ENCODE measurements at places on chromosomes 2 and 18. TPM values are rescaled to one million over a fixed set of nuclear protein-coding genes. Genes with fewer than 3 reads are reported as not detected.
A peak's percentile ranks its signal among the peaks of the same experiment; 100 is the strongest.

- H3K27ac ChIP-seq, result no peak overlapping the region
- H3K4me3 ChIP-seq, result no peak overlapping the region
- DNase-seq, result no peak
- H3K27me3 ChIP-seq, result no peaks in the 10 kb centered on the region
Measured at GRCh38 chr2:109209941-109210340, 80.9 kb downstream of the SH3RF3 start.

DNA sequence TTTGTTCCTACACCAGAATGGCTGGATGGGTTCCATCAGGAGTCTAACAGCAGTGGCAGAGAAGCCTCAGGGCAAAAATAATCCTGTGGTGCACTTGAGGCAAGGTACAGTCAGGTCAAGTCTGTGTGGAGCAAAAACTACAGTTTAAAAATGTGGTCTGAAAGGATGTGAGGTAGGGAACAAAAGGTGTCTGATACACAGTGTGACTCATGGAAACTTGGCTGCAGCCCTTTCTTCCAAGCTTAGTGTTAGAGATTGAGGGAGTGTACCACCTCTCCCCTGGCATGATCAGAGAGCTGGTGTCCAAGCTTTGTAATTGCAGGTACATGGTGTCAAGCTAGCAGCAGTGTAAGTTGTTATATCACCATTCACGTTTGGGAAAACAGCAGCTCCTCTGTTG is 8.9 kb downstream of the ANKAR start:
- DNase-seq, result no peak
- H3K27ac ChIP-seq, result no peak overlapping the region
- no peaks in the 10 kb centered on the region for H3K36me3 ChIP-seq
- H3K4me1 ChIP-seq, result no peaks in the 10 kb centered on the region
- H3K27me3 ChIP-seq, result no peaks in the 10 kb centered on the region

DNA sequence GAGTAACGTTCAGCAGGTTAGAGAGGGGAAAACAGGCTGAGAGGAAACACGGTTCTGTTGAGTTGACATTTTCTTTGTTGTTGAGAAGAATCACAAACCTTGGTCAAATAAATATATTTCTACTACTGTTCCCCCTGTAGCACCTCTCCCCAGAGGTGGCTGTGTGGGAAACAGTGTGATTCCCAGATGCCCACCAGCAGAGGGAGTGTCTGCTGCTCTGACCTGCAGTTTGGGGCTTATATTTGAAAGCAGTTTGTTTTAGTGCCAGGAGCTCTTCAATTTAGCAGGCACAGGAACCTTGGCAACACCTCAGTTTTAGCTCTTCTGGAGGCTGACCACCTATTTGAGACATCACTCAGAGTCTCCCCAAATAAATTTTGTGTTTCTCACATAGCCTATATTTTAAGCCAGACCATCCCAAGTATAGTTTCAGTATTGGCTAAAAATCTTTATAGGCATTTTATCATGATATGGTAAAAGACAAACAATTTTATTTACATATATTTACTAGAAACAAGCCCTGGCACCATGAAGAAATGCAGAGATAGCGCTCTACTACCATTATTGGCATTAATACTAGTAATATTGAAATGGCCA is 75.7 kb downstream of the PIK3C3 start:
- H3K4me1 ChIP-seq, result no peaks in the 10 kb centered on the region
- H3K27ac ChIP-seq, result no peak overlapping the region
- no peaks in the 10 kb centered on the region for H3K27me3 ChIP-seq

GRCh38 chr18:54718408-54718773 is 109.9 kb upstream of the RAB27B start:
- H3K4me1 ChIP-seq, result no peaks in the 10 kb centered on the region
- H3K27ac ChIP-seq, result no peak overlapping the region
- no peak overlapping the region for H3K4me3 ChIP-seq
- DNase-seq, result no peak
- no peaks in the 10 kb centered on the region for H3K27me3 ChIP-seq

DNA sequence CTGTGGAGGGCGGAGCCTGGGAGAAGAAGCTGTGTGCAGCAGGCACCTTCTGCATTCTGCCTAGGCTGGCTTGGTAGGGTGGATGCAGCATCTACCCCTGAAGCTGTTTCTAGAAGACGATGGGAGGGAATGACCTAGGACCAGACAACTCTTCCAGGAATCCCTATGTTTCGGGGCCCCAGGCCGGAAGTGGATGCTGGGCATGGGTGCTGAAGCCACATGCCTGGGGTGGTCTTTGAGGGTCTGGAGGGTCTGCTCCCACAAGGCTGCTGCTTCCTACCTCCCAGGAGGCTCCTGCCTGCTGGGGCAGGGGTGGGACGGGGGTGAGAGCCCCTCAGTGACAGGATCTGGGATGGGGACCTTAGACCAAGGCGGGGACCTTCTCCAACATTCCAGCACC is 61.0 kb downstream of the CIB4 start:
- no peaks in the 10 kb centered on the region for H3K36me3 ChIP-seq
- DNase-seq, result no peak
- H3K27ac ChIP-seq, result no peak overlapping the region
- no peaks in the 10 kb centered on the region for H3K4me1 ChIP-seq
- no peaks in the 10 kb centered on the region for H3K27me3 ChIP-seq

DNA sequence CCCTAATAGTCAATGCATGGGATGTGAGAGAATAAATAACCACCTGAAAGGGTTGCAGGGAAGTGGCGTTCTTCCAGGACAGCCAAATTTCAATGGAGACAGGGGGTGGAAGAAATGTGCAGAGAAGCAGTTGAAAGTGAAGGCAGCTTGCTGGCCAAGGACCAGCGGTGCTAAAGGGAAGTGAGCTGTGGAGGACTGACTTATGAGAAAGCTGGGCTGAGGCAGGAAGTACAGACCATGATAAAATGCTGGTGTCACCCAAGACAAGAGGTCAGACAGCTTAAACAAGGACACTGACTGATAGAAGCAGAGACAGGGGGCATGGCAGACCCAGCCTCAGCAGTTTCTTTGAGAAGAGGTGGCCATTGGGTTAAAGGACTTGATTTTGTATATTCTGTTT is 106.7 kb downstream of the DTNB start:
- H3K4me1 ChIP-seq, result no peaks in the 10 kb centered on the region
- H3K27ac ChIP-seq, result no peak overlapping the region
- H3K4me3 ChIP-seq, result no peak overlapping the region
- no peaks in the 10 kb centered on the region for H3K27me3 ChIP-seq
- H3K36me3 ChIP-seq, result no peaks in the 10 kb centered on the region
- DNase-seq, result peak; percentile 34

- peaks cover 15% of the 10 kb centered on the region for H3K36me3 ChIP-seq
- H3K4me1 ChIP-seq, result peaks cover 27% of the 10 kb centered on the region
- H3K27me3 ChIP-seq, result no peaks in the 10 kb centered on the region
- H3K27ac ChIP-seq, result peak overlapping the region; percentile 81
- no peak for DNase-seq
Measured at GRCh38 chr18:55243255-55243654, 284.0 kb upstream of the CCDC68 start.

DNA sequence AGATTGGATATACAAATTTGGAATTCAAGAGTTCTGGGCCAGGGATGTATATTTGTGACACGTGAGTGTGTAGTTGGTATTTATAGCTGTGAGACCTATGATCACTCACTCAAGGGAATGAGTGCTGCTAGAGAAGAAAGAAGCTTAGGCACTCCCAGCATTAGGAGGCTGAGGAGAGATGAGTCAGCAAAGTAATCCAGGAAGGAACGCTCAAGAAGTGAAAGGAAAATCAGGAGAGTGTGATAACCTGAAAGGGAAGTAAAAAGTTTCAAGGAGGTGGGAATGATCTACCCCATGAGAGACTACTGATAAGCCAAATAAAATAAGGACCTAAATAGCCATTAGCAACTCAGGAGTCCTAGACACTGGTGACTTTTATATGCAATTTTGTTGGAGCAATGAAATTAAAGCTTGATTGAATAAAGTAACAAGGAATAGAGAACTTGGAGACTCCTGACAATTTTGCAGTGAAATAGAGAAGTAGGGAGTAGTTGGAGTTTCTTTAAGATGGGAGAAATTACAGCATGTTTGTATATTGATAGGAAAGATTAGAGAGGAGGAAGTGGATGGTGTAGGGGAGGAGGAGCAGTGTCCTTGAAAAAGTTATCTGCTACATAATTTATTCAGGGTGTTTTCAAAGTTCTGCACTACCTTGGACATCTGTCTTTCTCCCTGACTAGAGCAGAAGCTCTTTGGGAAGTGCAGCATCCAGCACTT is 89.9 kb downstream of the UBE2E3 start:
- H3K27ac ChIP-seq, result no peak overlapping the region
- no peak overlapping the region for H3K4me3 ChIP-seq
- H3K36me3 ChIP-seq, result no peaks in the 10 kb centered on the region
- H3K4me1 ChIP-seq, result no peaks in the 10 kb centered on the region
- DNase-seq, result no peak
- no peaks in the 10 kb centered on the region for H3K27me3 ChIP-seq

The IL37 gene
- total RNA-seq, result not detected

DNA sequence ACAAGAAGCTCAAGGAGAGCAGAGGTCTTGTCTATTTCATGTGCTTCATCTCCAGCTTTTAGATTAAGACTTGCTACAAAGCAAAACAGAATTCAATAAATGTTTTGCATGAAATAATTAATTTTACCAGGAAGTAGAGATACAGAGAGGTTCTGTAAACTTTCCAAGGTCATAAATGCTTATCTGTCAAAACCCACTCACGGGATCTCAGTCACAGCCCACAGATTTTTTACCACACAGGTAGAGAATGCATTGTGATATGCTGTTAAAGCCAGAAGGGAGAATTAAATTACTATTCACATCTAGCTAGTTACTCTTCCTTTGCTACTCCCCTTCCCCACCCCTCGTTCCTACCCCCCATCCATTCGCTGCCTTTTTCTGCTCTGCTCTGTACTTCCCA is 205.5 kb downstream of the DNAH7 start:
- no peaks in the 10 kb centered on the region for H3K36me3 ChIP-seq
- H3K4me3 ChIP-seq, result no peak overlapping the region
- H3K27ac ChIP-seq, result no peak overlapping the region
- DNase-seq, result no peak

The ALK gene
- total RNA-seq, result 0.05 TPM

DNA sequence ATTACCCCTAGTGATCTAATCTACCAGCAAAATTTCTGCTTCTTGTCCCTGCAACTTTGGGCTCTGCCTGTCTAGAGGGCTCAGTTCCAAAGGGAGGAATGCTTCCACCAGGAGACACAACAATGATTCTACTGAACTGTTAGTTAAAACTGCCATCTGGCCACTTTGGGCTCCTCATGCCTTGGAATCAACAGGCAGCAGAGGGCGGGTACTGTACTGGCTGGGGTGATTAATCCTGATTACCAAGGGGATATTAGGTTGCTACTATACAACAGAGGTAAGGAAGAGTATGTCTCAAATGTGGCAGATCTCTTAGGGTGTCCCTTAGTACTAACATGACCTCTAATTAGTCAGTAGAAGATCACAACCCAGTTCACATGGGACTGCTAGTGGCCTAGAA is 21.4 kb downstream of the HADHA start:
- no peaks in the 10 kb centered on the region for H3K27me3 ChIP-seq
- H3K4me3 ChIP-seq, result no peak overlapping the region
- H3K36me3 ChIP-seq, result peaks cover 87% of the 10 kb centered on the region
- no peak for DNase-seq

DNA sequence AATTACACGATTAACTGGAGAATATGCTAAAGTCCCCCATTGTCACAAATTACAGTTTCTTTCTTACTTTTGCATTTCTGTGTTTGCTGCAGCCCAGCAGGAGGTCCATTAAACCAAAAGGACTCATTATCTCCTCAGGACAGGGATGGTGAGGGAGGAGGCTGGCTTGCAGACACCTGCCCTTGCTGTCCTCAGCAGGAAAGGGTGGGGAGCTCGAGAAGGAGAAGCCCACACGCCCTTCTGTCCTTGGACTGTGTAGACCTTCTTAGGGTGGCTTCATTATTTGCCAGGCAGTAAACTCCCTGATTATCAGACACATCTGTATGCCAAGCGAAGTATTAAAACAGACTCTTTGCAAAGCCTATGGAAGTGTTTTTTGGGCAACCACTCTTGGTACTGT is 196.0 kb downstream of the LDLRAD4 start:
- H3K4me3 ChIP-seq, result no peak overlapping the region
- no peaks in the 10 kb centered on the region for H3K36me3 ChIP-seq
- H3K4me1 ChIP-seq, result peaks cover 37% of the 10 kb centered on the region
- peak overlapping the region; percentile 70 for H3K27ac ChIP-seq

The MRPL30 gene
- 37.8 TPM for total RNA-seq

DNA sequence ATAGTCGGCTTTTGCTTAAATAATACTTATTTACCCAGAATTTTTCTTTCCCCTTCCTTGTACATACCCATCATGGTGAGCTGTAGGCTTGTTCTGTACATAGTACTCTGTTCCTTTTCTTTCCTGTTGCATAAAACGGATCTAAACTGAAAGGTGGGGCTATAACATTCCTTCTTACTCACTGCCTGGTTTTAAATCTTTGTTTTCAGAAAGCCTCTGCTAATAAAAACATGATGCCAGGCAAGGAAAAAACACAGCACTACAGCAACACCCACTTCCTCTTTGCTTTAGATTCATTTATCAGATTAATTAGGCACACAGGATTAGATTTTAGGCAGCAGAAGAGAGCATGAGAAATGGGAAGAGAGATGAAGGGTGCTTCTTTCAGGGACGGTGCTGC is 19.6 kb upstream of the STON1 start:
- no peaks in the 10 kb centered on the region for H3K4me1 ChIP-seq
- no peak overlapping the region for H3K4me3 ChIP-seq
- H3K27me3 ChIP-seq, result no peaks in the 10 kb centered on the region
- DNase-seq, result no peak

The CYS1 gene
- 1.4 TPM for total RNA-seq

- no peaks in the 10 kb centered on the region for H3K36me3 ChIP-seq
- no peaks in the 10 kb centered on the region for H3K27me3 ChIP-seq
- no peaks in the 10 kb centered on the region for H3K4me1 ChIP-seq
- no peak for DNase-seq
- H3K4me3 ChIP-seq, result no peak overlapping the region
- no peak overlapping the region for H3K27ac ChIP-seq
Measured at GRCh38 chr2:223688094-223688835, 86.1 kb upstream of the SCG2 start.

The ACVR1 gene
- 34.6 TPM for total RNA-seq

DNA sequence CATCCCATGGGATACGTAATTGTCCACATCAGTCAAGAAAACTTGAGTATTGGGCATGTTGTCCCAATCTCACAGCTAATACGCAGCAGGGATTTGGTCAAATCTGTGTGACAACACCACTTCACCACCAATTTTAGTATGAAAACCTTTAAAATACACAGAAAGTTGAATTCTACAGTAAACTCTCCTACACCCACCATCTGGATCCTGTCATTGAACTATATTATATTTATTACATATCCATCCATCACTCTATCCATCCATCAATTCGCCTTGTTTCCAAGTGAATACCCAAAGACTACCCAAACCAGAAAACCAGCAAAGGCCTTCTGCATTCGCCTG is 846 bp upstream of the FKBP7 start:
- peaks cover 57% of the 10 kb centered on the region for H3K4me1 ChIP-seq
- H3K27ac ChIP-seq, result peak overlapping the region; percentile 49
- H3K36me3 ChIP-seq, result no peaks in the 10 kb centered on the region
- H3K27me3 ChIP-seq, result no peaks in the 10 kb centered on the region

DNA sequence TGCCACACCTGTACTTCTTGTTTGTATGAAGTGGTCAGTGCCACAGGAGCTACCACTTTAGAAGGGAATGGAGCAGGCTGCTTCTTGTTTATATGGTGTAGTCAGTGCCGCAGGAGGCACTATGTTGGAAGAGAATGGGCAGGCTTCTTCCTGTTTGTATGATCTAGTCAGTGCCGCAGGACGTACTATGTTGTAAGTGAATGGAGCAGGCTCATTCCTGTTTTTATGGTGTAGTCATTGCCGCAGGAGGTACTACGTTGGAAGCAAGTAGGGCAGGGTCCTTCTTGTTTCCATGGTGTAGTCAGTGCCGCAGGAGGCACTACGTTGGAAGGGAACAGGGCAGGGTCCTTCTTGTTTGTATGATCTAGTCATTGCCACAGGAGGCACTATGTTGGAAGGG is 27.3 kb downstream of the TPO start:
- H3K27me3 ChIP-seq, result no peaks in the 10 kb centered on the region
- DNase-seq, result no peak
- no peaks in the 10 kb centered on the region for H3K4me1 ChIP-seq
- no peaks in the 10 kb centered on the region for H3K36me3 ChIP-seq

Measured in heart left ventricle (tissue), 16 donors.